Neural crest cell (in vitro differentiated cells): ENCODE measurements at places on chromosomes 11 and 22. TPM values are rescaled to one million over a fixed set of nuclear protein-coding genes. Genes with fewer than 3 reads are reported as not detected.

DNA sequence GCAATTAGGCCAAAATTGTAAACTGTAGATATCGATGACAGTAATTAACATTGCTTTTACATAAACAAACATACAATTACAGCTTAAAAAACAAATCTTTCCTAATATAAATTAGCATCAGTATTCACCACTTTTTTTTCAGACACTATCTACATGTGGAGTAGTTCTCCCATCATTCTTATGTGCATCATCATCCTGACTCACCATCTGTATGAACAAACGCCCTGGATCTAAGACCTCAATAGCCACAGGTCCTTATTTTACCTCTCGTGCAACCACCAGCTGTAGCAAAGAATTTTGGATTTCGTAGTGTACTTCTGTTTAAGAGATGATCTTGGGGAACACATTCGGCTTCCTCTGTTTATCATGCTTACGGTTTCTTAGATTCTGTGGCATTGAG, 551.9 kb upstream of the KIRREL3 start:
- no peak overlapping the region for H3K4me3 ChIP-seq
- no peaks in the 10 kb centered on the region for H3K4me1 ChIP-seq
- H3K36me3 ChIP-seq, result no peaks in the 10 kb centered on the region
- no peak for DNase-seq
- no peak overlapping the region for H3K27ac ChIP-seq

ADAMTS15 gene
- 7.5 and 7.7 TPM in 2 replicates for total RNA-seq

CAPRIN1 gene
- 383 and 396 TPM in 2 replicates for total RNA-seq

OR8D4 gene
- not detected in 2 replicates for total RNA-seq

DNA sequence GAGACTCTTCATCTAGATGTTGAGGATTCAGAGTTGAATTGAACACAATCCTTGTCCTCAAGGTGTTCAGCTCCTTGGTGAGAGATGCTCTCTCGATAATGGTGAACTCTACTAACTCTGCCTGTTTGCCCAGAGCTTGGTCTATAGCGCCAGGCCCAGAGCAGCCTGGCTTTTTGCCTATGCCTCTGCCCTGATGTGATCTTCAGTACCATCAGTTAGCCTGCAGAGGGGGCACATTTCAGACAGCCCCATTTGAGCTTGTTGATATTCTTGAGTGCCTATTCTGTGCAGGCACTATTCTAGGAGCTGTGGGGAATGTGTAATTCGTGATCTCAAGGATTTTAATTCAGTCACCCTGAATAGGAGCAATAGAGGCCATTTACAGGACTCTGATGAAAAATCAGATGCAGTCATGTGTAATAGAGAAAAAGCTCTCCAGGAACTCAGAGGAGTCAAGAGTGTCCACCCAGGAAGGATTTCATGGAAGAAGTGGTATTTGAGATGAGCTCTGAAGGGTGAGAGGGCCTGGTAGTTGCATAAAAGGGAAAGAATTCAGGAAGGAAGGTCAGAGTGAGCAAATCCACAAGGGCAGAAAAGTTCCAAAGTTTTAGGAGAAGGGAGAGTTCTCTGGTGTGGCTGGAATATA, 19.3 kb downstream of the GTPBP1 start:
- H3K36me3 ChIP-seq, result peaks cover 12% of the 10 kb centered on the region
- peak overlapping the region; percentile 4 for H3K27ac ChIP-seq
- no peak overlapping the region for H3K4me3 ChIP-seq
- no peaks in the 10 kb centered on the region for H3K27me3 ChIP-seq

GRCh38 chr11:19714387-19715363, 2.0 kb downstream of the NAV2 start:
- DNase-seq, result no peak
- peak overlapping the region; percentile 82 for H3K4me3 ChIP-seq
- no peak overlapping the region for H3K27ac ChIP-seq
- peaks cover 34% of the 10 kb centered on the region for H3K4me1 ChIP-seq
- H3K36me3 ChIP-seq, result no peaks in the 10 kb centered on the region
- peaks cover 53% of the 10 kb centered on the region for H3K27me3 ChIP-seq

GRCh38 chr11:32847511-32847910, 17.8 kb downstream of the PRRG4 start:
- H3K36me3 ChIP-seq, result no peaks in the 10 kb centered on the region
- no peaks in the 10 kb centered on the region for H3K27me3 ChIP-seq
- H3K27ac ChIP-seq, result no peak overlapping the region

GRCh38 chr11:114290503-114291235, 5.5 kb upstream of the NNMT start:
- no peak for DNase-seq
- no peaks in the 10 kb centered on the region for H3K36me3 ChIP-seq
- no peak overlapping the region for H3K27ac ChIP-seq
- H3K4me3 ChIP-seq, result no peak overlapping the region

CCDC89 gene
- total RNA-seq, result not detected in 2 replicates

- H3K36me3 ChIP-seq, result no peaks in the 10 kb centered on the region
- H3K4me3 ChIP-seq, result no peak overlapping the region
- no peak overlapping the region for H3K27ac ChIP-seq
- no peak for DNase-seq
- peaks cover 4% of the 10 kb centered on the region for H3K4me1 ChIP-seq
These were observed 6.7 kb upstream of the SYT7 start for GRCh38 chr11:61587541-61587941.

DNA sequence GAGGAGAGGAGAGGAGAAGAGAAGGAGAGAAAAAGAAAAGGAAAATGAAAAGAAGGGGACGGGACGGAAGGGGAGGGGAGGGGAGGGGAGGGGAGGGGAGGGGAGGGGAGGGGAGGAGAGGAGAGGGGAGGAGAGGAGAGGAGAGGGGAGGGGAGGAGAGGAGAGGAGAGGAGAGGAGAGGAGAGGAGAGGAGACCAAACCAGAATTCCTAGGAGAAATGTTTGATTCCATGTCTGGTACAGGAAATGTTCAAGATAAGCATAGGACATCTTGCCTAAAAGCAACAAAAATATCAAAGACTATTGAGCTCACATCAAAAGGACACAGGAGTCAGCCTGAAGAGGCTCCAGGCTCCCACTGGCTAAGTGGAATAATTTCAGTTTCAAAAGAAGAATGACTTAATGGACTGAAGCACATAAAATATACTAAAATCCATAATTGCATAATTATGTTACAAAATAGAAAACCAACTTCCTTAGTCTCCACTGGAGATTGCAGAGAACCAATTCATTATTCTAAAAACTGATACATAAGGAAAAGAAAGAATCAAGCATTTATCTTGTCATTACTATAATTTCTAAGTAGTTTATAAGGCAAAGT, 101.1 kb upstream of the APOA1 start:
- no peak overlapping the region for H3K27ac ChIP-seq
- no peaks in the 10 kb centered on the region for H3K4me1 ChIP-seq
- DNase-seq, result no peak
- no peaks in the 10 kb centered on the region for H3K27me3 ChIP-seq
- no peak overlapping the region for H3K4me3 ChIP-seq

- no peak overlapping the region for H3K4me3 ChIP-seq
- no peak for DNase-seq
- H3K36me3 ChIP-seq, result peaks cover 2% of the 10 kb centered on the region
- H3K4me1 ChIP-seq, result no peaks in the 10 kb centered on the region
- no peak overlapping the region for H3K27ac ChIP-seq
These were observed 14.0 kb upstream of the VWCE start for GRCh38 chr11:61309141-61309540.

PANX2 gene
- 2.5 and 3.0 TPM in 2 replicates for total RNA-seq

DNA sequence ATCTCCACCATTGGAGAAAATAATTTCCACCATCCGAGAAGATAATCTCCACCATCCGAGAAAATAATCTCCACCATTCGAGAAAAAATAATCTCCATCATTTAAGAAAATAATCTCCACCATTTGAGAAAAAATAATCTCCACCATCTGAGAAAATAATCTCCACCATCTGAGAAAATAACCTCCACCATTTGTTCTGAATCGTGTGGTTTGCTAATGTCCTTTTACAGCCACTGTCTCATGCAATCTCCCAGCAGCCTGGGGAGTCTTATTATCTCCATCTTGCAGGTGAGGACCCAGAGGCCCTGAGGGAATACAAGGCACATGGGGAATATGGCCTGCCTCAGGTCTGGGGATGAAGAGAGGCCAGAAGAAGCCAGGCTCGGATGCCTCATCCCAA, 54.1 kb upstream of the TCF20 start:
- H3K4me3 ChIP-seq, result no peak overlapping the region
- no peak overlapping the region for H3K27ac ChIP-seq
- no peaks in the 10 kb centered on the region for H3K27me3 ChIP-seq
- H3K36me3 ChIP-seq, result peaks cover 3% of the 10 kb centered on the region
- H3K4me1 ChIP-seq, result peaks cover 25% of the 10 kb centered on the region
- no peak for DNase-seq

RFPL2 gene
- 0.21 TPM in 1 of 2 replicates, not detected in the other for total RNA-seq

OR8K1 gene
- total RNA-seq, result not detected in 2 replicates

CHRNA10 gene
- total RNA-seq, result 3.0 and 3.1 TPM in 2 replicates

GLB1L3 gene
- total RNA-seq, result 0.14 and 0.28 TPM in 2 replicates

GRCh38 chr11:78402847-78403246, 14.8 kb downstream of the GAB2 start:
- peaks cover 31% of the 10 kb centered on the region for H3K36me3 ChIP-seq
- DNase-seq, result no peak
- H3K4me1 ChIP-seq, result peaks cover 22% of the 10 kb centered on the region
- no peak overlapping the region for H3K27ac ChIP-seq

DNA sequence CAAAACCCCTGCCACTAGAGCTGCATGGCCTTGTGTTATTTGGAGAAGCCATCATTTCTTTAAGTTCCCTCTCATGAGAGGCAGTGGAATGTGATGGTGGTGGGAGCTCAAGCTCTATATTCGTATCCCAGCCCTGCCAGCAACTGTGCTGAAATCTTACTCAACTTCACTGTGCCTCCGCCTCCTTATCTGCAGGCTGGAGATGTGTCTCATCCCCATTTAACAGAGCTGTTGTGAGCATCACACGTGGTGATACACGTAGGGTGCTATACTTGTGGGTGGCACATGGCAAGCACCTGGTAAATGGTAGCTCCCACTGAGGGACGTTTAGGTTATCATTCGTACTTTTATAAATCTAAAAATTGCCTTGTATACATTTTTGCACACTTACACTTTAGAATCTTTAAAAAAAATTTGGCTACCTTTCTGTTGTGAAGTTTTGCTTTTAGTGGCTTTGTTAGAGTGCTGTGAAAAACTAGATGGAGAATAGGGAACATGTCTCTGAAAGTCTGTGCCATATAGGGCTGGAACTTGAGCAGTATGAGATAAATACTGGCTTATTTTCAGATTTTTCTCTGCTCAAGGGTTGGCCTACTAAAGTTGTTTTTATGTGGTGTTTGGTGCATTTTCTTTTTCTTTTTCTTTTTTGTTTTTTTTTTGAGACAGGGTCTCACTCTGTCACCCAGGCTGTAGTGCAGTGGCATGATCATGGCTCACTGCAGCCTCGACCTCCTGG, 23.2 kb downstream of the TNRC6B start:
- H3K4me3 ChIP-seq, result no peak overlapping the region
- peaks cover 40% of the 10 kb centered on the region for H3K4me1 ChIP-seq
- no peak for DNase-seq

- no peaks in the 10 kb centered on the region for H3K36me3 ChIP-seq
- no peak overlapping the region for H3K27ac ChIP-seq
- no peak overlapping the region for H3K4me3 ChIP-seq
- H3K27me3 ChIP-seq, result no peaks in the 10 kb centered on the region
- peaks cover 4% of the 10 kb centered on the region for H3K4me1 ChIP-seq
These were observed 13.4 kb downstream of the NEAT1 start for GRCh38 chr11:65435981-65436411.
